IMR-90 (cell line): ENCODE measurements at places on chromosomes 3 and 15.

DNA sequence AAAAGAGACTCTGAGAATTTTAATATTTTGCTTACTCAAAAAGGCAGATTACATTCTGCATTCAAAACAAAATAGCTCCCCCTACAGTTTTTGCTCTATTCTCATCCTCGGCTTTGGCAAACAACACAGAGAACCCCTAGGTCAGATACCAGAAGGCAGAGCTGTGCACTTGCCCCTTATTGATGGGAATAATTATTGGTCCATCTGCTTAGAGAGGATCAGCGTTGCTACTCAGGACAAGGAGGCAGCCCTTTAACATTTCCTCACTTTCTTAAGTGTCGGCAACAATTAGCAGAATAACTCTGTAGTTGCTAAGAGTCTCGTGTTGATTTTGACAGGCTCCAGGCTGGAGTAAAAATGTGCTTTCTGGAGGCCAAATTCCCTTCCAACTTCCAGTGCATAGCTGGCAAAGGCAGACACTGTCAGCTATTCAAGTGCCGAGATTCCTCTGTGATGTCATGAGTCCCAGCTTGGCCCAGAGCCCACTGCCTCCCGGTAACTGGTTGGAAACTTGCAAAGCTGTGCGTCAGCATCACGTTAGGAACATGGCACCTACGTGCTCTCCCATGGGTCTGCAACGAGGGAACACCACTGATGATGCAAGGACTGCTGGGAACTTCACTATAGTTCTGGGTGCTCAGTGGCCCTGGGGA, 482.7 kb upstream of the ADAMTS9 start:
- DNase-seq: peak; percentile 85

DNA sequence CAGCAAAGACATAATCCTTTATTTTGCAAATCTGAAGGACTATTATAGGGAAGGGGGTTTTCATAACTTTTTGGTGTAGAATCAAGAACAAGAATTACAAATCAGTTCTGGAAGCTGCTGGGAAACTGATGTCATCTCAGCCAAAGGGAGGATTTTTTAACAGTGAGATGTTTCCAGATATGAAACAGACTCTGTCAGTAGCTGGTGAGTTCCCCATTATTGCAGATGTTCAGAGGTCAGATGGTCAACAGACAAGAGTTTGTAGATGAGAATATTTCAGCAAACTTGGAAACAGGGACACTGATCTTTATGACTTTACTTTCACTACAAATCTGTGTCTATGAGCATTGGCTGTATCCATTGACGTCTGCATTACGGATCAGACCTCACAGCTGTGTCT, 71.9 kb upstream of the LPP start:
- peak; percentile 74 for DNase-seq

GRCh38 chr15:47929138-47929803, 191.5 kb upstream of the SLC24A5 start:
- DNase-seq: no peak

DNA sequence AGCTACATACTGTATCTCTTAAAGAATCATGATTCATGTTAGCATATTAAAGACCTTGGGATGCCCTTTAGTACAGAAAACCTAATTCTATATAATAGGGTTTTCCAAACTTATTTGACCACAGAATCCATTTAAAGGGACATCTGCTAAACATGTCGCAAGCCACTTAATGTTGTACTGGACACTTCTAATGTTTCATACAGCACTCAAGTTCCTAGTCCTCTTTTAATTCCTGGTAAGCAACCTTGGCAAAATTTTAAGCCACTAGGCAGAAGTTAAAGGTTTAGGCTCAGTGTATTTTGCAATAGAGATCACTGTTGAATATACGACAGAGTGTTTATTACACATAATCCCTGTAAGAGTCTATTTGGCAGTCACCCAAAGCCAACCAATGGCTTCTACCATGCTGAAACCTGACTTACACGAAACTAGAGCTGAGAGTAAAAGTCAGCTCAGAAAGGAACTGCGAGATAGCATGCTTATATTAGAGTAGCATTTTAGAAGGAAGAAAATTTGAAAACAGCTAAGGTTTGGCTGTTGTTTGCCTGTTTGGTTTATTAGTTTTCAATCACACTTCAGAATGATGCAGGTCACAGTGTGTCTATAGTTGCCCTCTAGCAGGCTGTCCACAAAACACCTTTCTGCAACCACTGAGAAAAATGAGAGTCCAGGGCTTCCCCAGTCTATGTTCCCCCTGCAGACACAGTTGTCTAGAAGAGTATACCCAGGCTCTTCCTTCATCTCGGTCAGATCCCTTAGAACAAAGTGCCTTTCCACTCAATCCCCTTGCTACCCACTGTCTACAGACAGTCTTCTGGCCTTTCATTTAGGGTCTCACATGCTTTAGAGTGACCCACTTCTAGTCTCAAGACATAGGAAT, 104.4 kb downstream of the FMN1 start:
- peak; percentile 94 for DNase-seq

DNA sequence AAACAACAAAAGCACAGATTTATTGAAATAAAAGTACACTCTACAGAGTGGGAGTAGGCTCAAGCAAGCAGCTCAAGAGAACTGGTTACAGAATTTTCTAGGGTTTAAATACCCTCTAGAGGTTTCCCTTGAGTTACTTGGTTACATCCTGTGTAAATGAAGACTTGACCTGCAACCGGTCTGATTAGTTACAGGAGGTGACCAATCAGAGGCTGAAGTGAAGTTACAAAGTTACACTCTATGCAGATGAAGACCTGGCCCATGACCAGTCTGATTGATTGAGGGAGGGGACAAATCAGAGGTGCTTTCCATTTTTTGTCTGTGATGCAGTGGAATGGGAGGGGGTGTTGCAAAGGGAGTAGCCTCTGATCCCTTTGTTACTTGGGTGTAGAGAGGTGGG, 723.4 kb downstream of the ZPLD1 start:
- no peak for DNase-seq

DNA sequence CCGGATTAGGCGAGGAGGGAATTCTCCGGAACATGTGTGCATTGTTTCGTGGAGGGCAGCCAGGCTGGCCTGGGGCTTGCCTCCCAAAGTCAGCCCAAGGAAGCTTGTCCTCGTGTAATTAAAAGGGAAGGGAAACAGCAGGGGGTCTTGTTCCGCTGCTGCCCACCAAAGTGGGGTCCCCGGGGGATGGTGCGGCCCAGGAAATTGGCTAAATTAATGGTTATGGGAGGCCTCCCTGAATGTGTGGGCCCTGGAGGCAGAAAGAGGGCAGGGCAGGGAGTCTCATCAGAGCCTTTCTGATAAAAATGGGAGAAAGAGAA, 118.1 kb downstream of the OPA1 start:
- DNase-seq: no peak

- no peak for DNase-seq
Measured at GRCh38 chr3:8239095-8239494, 262.5 kb upstream of the LMCD1 start.

GRCh38 chr3:14617508-14618023, 34.0 kb upstream of the CCDC174 start:
- DNase-seq: no peak

- peak; percentile 67 for DNase-seq
Measured at GRCh38 chr3:99789011-99789721, 28.5 kb upstream of the CMSS1 start.

DNA sequence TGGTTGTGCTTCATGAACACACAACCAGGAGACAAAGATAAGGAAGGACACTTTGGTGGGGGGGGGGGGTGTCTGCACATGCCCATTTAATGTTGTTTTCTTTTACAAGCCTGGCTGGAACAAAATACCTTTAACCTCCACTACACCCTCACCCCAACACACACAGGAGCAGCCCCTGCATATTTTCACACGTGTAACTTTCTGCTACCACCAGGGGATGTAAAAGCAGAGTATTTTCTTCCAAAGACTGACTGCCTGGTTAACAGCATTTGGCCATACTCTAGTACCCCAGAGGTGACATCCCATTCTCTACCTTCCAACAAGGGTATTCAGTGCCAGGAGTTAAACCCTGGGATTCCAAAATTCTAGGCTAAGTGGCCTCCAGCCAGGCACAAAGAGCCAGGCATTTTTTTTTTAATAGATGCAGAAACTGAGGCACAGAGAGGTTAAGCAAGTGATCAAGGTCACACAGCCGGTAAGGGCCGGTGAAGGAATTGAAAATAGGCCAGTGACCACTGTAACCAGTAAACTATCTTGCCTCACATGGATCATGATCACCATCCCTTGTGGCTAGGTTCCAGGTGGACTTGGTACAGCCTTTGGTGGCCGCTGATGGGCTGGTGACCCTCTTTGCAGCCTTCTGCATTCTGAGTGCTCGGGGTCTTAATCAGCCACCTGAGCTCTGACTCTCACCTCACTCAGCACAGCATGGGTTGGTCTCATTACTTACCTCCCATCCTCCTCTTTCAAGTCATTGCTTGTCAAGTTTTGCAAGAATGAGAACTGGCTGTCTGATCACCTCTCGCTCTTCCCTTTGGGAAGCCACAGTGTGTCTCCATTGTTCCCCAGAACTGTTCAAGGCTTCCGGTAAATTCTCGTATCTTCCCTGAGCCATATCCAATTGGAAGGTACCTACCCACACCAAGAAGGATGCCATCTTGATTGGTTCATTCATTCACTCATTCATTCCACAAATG, 20.4 kb downstream of the MAGI1 start:
- no peak for DNase-seq

- peak; percentile 50 for DNase-seq
Measured at GRCh38 chr3:121748680-121749275, 763 bp downstream of the GOLGB1 start.

DNA sequence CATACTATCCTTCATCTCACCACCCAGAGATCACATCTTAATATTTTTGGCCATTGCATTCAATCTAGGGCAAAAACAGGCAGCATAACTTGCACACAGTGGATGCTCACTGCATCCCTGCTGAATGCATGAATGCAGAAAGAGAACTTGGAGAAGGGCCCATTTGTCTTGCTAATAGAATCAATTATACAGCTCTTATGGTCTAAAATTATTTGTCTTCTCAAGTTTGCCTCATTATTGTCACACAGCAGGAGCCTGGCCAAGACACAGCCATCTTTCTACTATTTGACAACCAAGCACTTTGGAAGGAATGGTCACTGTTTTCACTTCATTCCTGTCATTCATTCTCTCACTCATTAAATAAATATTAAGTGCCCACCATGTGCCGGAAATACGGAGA, 1.2 kb upstream of the ARHGEF26 start:
- DNase-seq: no peak

GRCh38 chr15:31442699-31443111, 116.1 kb downstream of the KLF13 start:
- peak; percentile 95 for DNase-seq

DNA sequence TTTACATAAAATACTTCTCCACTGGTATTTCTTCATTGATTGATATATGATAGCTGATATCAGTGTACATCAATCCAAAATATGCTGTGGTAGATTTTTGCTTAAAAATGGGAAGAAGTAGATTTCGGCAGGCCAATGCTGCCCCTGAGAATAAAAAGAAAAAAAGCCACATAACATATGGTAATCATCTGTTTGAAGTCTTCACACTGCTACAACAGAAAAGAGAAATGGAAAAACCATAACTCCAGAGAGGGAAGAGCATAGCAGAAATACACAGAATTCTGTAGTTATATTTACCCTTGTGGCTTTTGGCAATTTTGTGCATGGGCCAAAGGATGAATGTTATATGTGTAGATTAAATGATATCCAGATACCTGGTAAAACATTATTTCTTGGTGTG, 143.1 kb upstream of the KCNMB2 start:
- no peak for DNase-seq

DNA sequence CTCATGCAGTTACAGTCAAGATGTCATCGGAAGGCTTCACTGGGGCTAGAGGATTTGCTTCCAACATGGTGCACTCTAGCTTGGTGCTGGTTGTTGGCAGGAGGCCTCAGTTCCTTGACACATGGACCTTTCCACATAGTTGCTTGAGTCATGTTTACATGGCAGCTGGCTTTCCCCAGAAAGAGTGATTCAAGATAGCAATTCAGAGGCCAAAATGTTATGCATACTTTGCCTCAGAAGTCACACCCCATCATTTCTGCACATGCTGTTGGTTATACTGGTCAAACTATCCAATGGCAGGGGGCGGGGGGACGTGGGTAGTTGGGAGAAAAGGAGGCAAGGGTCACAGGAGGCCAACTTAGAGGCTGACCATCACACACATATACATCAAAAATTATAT, 58.7 kb downstream of the FOXB1 start:
- peak; percentile 53 for DNase-seq

DNA sequence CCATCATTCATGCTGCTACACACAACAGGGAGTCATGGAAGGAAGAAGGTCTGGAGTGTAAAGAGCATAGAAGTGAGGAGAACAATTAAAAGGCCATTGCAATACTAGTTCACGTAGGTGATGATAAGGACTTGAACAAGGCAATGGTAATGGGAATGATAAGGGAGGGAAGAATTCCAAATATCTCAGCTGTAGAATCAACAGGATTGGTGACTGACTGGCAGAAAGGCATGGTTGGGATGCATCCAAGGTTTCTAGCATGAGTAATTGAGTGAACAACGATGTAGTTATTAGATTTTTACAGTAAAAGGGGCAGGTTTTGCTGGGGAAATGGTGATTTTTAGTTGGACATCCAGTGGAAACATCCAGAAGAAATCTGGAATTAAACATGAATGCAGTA, 2.4 kb upstream of the SEC62 start:
- DNase-seq: peak; percentile 56

GRCh38 chr3:46947981-46948791, 28.4 kb downstream of the CCDC12 start:
- DNase-seq: peak; percentile 52

DNA sequence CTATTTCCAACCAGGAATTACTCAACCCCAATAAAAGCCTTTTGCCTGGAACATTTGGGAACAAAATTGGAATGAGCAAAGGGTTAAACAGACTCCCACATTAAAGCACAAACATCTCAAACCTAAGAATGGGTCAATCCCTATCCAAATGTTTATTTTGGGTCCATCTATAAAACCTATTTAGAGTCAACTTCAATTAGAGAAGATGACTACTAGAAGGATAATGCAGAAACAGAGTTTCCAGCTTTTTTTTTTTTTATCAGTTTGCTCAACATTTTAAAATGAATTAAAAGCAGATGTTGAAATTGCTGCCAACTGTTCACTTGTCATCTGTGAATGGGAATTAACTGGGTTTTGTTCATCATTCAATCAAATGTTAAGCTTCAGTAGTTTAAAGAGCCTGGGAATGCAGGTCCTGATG, 4.1 kb upstream of the TBC1D23 start:
- DNase-seq: peak; percentile 30

DNA sequence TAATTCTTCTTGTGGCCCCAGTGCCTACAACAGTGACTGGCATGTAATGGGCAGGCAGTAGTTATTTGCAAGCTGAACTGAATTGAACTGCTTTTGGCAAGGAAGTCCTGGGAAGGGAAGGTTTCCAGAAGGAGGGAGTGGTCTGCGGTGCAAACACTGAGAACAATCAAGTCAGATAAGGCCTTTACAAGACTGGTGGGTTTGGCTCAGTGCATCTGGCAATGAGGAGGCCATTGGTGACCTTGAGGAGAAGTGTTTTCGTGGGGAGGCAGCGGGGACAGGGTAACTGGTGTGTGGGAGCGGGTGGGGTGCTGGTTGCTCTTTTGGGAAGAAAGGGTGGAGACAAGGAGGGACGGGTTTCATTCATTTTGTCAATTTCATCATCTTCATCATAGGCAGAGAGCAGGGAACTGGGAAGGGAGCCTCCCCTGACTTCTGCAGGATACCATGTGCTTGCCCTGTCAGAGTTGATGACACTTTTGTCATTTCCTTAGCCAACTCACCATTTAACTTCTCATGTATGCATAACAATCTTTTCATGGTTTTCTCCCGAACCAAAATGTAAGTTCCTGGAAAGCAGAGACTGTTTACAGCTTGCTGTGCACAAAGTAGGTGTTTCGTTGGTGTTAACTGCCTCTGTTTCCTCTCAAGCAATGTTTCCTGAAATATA, 8.4 kb upstream of the EHD4 start:
- no peak for DNase-seq

- DNase-seq: peak; percentile 71
Measured at GRCh38 chr3:184448321-184449160, 68.7 kb downstream of the CHRD start.
